ENCODE measurements at places on chromosomes 1 and 21.

GRCh38 chr1:182392050-182393028, 749 bp upstream of the GLUL start:
- DNase-seq = peak; percentile 60

GRCh38 chr1:230308039-230308438, 118.1 kb downstream of the PGBD5 start:
- no peak for DNase-seq

DNA sequence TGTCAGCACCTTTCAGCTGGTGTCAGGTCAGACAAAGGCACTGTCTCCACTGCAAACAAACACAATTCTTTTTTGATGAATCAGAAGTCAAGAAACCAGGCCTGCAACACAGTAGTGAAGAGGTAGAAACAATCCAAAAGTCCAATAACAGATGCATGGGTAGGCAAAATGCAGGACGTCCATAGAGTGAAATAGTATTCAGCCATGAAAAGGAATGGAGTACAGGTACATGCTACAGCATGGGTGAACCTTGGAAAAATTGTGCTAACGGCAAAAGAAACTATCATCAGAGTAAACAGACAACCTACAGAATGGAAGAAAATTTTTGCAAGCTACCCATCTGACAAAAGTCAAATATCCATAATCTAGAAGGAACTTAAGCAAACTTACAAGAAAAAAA, 26.2 kb upstream of the ZBTB21 start:
- no peak for DNase-seq

DNA sequence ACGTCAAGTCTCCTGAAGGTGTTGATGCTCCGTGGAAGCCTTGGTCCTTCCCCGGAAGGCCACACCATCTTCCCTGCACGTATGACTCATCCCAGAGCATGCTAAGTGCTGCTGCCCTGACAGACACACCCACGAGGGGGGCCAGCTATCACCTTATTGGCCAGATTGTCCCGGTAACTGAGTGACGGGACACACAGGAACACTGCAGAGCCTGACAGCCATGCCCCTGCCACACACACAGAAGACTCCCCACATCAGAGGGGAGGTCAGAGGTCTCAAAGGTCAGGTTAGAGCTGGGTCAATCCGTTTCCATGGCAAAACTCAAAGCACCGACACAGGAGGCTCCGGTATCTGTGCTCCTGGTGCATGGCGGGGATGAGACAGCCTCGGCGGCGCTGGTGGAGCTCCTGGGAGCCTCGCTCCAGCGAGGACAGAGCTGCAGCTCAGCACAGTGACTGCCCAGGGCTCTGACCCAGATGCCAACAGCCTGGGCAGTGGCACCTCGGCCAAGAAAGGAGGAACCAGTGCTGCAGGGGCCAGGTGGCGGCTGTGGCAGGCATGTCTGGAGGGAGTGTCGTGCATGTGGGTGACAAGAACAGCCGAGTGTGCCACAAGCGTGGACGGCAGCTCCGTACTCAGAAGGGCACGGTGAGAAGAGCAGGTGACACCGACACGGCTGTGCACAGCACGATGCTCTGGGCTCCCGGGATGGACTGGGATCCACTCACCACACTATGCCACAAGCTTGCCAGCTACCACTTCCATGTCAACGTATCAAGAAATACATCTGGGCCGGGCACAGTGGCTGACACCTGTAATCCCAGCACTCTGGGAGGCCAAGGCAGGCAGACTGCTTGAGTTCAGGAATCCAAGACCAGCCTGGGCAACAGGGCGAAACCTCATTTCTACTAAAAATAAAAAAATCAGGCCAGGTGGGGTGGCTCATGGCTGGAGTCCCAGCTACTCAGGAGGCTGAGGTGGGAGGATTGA, 14.8 kb upstream of the TMEM240 start:
- DNase-seq = peak; percentile 50

GRCh38 chr1:20152599-20152930, 13.4 kb downstream of the PLA2G2F start:
- no peak for DNase-seq
